ENCODE measurements at places on chromosomes 7 and 10.

DNA sequence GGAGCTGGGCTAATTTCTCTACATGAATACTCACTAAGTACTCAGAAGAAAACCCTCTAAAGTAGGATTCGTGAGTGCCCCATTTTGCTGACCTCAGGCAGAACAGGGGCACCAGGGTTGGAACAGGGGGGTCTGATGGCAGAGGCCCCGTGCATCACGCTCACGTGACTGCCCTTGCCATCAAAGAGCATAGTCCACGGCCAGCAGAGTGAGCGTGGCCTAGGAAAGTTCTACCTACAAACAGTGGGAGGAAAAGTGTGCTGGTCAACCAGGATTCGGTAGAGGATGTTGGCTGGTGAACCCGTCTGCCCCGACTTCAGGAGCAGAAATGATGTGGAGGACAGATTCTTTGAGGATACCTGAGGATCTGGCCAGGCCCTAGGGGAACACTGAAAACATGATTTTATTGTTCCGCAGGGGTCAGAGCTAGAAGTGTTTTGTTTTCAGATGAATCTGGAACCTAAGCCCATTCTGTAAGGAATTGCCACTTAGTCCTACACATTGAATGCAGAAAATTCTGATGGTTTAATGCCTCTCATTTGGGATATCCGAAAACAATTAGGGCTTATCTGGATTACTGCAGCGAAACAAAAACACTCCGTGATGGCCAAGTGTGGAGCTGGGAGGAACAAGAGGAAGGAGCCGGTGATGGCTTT, 138.8 kb upstream of the SHH start:
- DNase-seq, result no peak

GRCh38 chr7:150959739-150960734, 18.1 kb downstream of the KCNH2 start:
- DNase-seq, result no peak

- no peak for DNase-seq
These were observed 129.7 kb upstream of the PPP2R2D start for GRCh38 chr10:131770946-131771633.

GRCh38 chr10:78441694-78442093, 408.0 kb downstream of the RPS24 start:
- no peak for DNase-seq

All from stimulated activated CD4-positive, alpha-beta T cell treated with anti-CD3 and anti-CD28 coated beads, Interleukin-1b, Interleukin-23, amount 100 ng/mL, for 1 hour (primary cell).